ENCODE measurements at places on chromosomes 11 and 22.

- no peak for DNase-seq
Measured at GRCh38 chr11:7582338-7582985, 68.7 kb downstream of the PPFIBP2 start.

GRCh38 chr11:60169264-60169915 is 13.5 kb downstream of the MS4A6A start:
- DNase-seq, result no peak

DNA sequence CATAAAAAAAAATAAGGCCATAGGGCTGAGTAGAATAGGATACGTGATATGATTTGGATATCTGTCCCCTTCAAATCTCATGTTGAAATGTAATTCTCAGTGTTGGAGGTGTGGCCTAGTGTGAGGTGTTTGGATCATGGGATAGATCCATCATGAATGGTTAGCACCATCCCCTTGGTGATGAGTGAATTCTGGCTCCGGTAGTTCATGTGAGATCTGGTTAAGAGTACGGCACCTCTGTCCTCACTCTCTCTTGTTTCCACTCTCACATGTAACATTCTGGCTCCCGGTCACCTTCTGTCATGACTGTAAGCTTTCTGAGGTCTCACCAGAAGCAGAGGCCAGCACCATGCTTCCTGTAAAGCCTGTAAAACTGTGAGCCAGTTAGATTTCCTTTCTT is 45.5 kb downstream of the RAB30 start:
- DNase-seq, result no peak

- DNase-seq, result no peak
Measured at GRCh38 chr11:43632181-43632580, 48.4 kb upstream of the HSD17B12 start.

DNA sequence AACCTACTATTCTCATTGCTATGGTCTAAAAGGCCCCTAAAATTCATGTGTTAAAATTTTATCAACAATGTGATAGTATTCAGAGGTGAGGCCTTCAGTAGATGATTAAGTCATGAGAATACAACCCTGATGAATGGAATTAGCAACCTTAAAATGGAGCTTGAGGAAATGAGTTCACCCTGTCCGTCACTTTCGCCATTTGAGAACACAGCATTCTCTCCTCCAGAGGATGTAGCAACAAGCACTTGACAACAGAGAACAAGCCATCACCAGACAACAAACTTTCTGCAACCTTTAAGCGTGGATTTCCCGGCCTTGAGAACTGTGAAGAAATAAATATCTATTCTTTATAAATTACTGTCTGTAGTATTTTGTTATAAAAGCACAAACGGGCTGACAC is 197.0 kb downstream of the SBF2 start:
- no peak for DNase-seq

DNA sequence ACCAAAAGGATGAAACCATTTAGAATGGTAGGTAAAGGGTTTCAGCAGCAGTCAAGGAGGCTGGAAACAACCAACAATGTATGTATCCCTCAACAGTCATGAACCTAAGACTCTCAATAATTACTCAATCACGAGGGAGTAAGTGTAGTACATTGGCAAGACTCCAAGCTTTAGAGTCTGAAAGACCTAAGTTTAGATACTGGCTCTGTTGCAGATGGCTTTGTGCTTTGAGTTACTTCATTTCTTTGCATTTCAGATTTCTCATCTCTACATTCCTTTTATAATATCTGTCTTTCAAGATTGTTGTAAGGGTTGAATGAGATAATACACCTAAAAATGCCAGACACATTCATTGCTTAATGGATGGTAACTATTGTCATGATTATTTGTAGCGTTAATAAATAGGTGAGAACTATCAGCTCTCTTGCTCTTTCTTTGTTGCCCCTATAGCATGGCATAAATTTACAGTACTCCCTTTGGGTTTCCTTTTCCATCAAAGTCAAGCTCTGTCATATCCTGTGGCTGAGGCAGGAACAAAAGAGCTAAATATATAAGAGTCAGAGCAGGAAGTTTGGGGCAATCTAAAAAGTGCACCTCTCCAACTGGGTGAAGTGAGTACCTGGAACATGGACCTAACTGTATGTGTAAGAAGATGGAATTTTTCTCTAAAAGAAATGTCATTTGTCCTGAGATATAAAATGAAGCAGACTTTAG is 228.2 kb upstream of the ZC3H12C start:
- no peak for DNase-seq

DNA sequence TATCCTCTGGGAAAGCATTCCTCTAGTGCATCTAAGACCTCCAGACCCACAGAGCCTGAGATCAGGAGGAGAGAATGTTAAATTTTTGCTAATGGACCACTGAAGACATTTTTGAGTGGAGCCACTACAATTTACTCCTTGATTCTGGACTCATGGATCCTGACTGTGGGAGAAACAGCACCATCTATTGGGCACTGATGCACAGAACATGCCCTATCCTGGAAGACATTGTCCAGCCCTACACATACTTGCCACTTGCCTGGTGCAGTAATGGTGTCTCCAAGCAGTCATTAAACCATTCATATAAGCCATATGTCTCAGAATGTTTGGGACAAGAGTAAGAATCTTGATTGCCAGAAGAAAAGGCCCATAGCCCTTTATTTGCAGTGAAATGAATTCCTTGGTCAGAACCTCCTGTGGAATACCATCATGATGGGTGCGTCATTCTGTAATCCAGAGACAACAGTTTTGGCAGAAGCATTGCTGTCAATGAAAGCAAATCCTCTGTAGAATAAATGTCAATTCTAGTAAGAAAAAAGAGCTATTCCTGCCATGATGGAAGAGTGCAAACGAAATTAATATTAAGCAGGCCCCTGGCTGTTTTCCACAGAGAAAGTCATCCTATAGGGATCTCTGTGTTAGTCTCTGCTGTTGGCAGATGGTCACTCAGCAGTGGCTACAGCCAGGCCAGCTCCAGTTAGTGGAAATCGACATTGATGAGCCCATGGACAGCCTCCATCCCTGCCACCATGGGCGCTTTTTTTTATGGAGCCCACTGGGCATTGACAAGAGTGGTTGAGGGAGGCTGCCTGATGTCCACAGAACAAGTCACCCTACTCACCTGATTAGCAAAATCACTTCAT is 43.5 kb downstream of the GGTLC2 start:
- no peak for DNase-seq

DNA sequence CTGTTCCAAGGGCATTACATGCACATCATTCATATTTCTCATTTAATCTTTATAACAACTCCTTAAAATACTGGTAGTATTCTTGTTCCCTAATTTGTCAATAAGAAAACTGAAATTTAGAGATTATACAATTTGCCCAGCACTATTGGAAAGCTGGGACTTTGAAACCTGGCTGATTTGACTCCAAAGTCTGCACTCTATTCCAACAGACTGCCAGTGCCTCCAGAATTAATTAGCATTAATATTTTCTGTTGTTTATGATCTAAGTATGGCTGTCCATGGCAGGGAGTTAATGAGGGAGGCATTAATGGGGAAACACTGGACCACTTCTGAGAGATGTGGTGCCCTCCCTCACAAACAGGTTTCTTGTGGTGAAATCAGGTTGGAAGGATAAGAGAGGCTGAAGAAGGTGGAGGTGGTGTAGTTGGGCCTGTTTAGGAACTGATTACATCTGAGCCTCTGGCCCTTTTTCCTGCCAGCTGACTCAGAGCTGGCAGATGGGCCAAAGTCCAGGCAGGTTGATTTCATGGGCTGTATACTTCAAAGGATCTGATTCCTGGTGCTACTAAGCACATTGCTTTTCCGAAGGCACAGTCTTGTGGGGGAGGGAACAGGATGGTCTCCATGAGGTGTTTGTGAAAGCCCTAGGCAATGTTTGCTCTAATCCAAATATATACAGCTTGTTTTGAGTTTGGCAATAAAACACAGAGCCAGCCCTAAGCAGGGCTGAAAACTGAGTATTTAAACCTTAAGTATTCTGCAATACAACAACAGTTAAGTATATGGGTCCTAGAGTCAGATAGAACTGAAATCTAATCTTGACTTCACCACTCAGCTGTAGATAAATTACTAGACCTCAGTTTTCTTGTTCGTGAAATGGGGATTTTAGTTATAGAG is 21.0 kb upstream of the RAB30 start:
- DNase-seq, result no peak

GRCh38 chr11:31687861-31688260 is 123.3 kb downstream of the PAX6 start:
- DNase-seq, result no peak

DNA sequence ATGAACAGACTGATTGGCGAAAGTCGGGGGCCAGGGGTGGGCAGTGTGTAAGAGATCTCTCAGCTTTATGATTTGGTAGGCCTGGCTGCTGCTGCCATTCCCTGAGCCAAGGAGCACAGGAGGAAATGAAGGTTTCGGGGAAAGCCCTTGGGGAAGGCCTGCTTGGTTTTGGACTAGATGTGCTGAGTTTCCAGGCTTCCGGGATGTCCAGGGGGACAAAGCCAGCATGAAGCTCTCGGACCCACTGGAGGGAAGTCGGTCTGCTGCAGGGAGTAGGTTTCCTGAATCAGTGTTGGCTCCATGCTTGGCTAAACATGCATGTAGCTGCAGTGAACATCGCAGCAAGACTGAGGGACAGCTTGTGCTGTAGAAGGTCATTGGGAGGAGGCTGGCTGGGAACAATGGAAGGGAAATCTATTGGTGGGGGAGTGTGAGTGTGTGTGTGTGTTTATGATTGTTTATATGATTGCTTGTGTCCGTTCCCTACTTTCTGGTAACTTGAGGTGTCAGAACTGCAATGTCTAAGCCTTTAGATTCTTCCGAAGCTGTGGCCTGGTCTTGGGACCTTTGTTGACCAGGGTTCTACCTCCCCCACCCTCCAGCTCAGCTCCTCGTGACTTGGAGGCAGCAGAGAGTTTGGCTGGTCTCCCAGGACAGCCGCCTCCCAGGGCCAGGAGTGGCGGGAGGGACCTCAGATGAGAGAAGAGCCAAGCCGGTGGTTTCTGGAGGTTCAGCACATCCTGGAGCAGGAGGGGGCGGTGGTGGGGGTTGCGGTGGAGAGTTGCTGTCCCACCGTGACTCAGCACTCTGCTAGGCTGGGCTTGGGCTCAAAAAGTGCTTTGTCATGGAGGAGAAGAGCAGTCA is 4.0 kb upstream of the FTH1 start:
- peak; percentile 22 for DNase-seq

- no peak for DNase-seq
Measured at GRCh38 chr11:61497876-61498275, 10.7 kb upstream of the LRRC10B start.

GRCh38 chr11:126874831-126875230 is 125.7 kb downstream of the KIRREL3 start:
- DNase-seq, result no peak

DNA sequence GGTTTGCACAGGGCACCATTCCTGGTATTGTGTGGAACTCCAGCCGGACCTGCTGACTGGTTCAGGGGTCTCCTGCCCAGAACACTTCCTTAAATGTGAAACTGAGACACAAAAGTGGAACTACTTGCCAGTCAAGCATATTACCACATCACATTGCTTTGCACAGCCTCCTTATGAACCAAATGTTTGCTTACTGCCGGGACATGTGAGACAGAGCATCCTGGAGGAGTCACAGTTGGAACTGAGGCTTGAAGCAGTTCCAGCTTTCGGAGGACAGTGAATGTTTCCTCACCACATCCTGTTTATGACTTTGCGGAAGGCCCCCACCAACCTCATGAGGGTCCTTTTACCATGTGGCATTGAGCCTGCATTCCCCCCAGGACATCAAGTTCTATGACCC is 105.8 kb upstream of the ARHGAP42 start:
- no peak for DNase-seq

DNA sequence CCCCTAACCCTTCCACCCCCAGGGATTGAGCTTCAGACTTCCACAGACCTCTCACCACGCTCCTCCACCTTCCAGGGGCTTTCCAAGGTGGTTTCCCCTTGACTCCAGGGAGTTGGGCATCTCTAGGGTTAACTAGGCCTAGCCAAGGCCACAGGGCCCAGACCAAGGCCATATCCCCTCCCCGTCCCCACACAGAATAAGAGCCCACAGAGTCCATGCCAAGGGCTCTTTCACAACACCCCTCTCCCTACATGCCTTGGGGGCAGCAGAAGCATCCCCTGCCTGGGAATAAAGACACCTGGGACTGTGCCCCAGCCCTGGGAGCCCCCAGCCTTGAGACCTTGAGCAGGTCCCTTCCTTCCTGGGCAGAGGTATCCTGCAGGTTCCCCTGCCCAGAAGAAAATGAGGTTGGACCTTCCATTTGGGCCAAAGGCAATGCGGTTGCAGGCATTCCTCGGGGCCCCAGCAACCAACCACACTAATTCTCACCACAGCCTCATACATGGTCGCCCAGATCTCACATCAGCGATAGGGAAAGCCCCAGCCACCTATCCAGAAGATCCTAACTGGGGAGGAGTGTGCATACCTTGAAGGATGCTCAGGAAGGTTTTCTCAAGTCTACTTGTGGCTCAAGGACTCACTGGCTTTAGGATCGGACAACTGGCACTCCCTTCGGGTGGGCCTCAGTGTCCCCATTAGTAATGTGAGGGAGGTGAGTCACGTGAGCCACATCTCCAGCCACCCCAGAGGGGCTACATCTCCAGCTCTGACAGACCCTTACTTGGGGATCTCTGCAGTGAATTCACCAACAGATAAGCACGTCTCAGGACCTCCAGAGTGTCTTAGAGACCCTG is 1.7 kb downstream of the GDPD5 start:
- DNase-seq, result no peak

GRCh38 chr11:75441804-75442132 is 8.8 kb upstream of the KLHL35 start:
- no peak for DNase-seq

GRCh38 chr22:38479096-38479837 is 11.4 kb downstream of the KDELR3 start:
- DNase-seq, result no peak

DNA sequence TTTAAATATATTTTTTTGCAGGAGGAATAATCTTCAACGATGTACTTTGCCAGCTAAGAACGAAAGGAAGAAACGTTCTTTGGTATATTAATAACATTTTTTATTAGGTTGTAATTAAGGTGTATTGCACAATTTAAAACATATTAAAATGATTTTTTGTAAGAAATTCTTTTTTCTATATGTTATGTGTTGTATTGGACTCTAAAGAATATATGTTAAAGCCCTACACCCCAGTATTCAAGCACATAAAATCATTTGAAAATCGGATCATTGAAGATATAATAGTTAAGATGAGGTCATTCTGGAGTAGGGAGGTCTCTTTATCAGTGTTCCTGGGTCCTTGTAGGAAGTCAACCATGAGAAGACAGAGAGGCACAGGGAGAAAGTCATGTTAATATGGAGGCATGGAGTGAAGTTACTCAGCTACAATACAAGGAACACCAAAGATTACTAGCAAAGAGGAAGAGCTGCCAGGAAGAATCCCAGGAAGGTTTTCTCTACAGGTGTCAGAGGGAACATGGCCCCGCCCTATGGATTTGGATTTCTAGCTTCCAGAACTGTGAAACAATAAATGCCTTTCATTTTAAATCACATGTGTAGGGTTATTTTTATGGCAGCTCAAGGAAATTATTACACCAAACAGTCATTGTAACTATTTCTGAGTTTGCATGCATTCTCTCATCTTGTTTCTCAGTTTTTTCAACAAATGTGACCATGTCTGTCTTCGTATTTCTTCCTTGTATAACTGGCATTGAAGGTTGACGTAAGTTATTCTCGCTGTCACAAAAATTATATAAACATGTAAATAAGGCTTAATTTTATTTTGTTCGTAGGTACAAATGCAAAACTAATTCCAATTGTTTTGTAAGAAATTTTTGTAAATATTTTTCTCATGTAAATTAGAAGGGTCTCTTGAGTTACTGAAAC is 75.4 kb upstream of the VPREB1 start:
- DNase-seq, result no peak

GRCh38 chr11:9754010-9754471 is 90.2 kb downstream of the SWAP70 start:
- no peak for DNase-seq

Data from activated CD4-positive, alpha-beta T cell treated with anti-CD3 and anti-CD28 coated beads for 24 hours (primary cell).